ENCODE measurements at places on chromosomes 16 and 17. TPM values are rescaled to one million over a fixed set of nuclear protein-coding genes. Genes with fewer than 3 reads are reported as not detected.

Gene MYLK3
- total RNA-seq: not detected

Gene GDPD1
- total RNA-seq: 1.9 TPM

Gene MARVELD3
- 5.7 TPM for total RNA-seq

Gene MARF1
- total RNA-seq: 47.9 TPM

Gene HP
- 0.77 TPM for total RNA-seq

Gene CLEC18C
- total RNA-seq: not detected

Gene MYO15B
- total RNA-seq: 146 TPM

Gene CCL17
- total RNA-seq: not detected

Gene SLC47A2
- total RNA-seq: not detected

Gene TSNAXIP1
- total RNA-seq: 4.9 TPM

Gene TMEM238L
- total RNA-seq: not detected

Gene RBFOX1
- not detected for total RNA-seq

Gene EPX
- total RNA-seq: not detected

Gene KRTAP3-1
- not detected for total RNA-seq

Gene CDH11
- total RNA-seq: 51.8 TPM

Gene CCDC92B
- not detected for total RNA-seq

Gene DLX3
- total RNA-seq: not detected

Gene GPR179
- 0.97 TPM for total RNA-seq

Gene SULT1A1
- 10.6 TPM for total RNA-seq

Gene PRSS8
- not detected for total RNA-seq

Gene CCL4
- total RNA-seq: 1.5 TPM

Gene KCNJ18
- total RNA-seq: not detected

Gene MYH1
- total RNA-seq: not detected

Gene IL34
- 3.3 TPM for total RNA-seq

Gene RAB37
- total RNA-seq: 1.1 TPM

Gene PSMD11
- 10.8 TPM for total RNA-seq

Gene ACE
- 0.77 TPM for total RNA-seq

Gene OR3A2
- not detected for total RNA-seq

Gene MEIOC
- not detected for total RNA-seq

Gene MT2A
- total RNA-seq: 34.1 TPM

Gene TRPV2
- total RNA-seq: 16.4 TPM

Gene CCDC78
- total RNA-seq: not detected

Gene DPEP3
- total RNA-seq: not detected

Gene VMO1
- total RNA-seq: not detected

Gene GRAPL
- total RNA-seq: 8.5 TPM

Gene MT1F
- 2.1 TPM for total RNA-seq

Gene PRRT2
- 34.4 TPM for total RNA-seq

Gene OR4D1
- not detected for total RNA-seq

Gene SLC38A7
- 6.7 TPM for total RNA-seq

Gene CCDC102A
- 8.7 TPM for total RNA-seq

Gene LRRC45
- 0.29 TPM for total RNA-seq

Gene GSDMA
- 0.35 TPM for total RNA-seq

Gene QRICH2
- 4.1 TPM for total RNA-seq

Gene EVPLL
- total RNA-seq: not detected

Gene ARHGAP44
- total RNA-seq: 8.2 TPM

Gene KRTAP9-2
- total RNA-seq: not detected

Gene USP43
- total RNA-seq: 2.1 TPM

Gene SP6
- not detected for total RNA-seq

Measured in uterus (tissue), 4 donors.